Right ventricle myocardium inferior (tissue), 1 donor: ENCODE measurements at places on chromosomes 2 and 18. TPM values are rescaled to one million over a fixed set of nuclear protein-coding genes. Genes with fewer than 3 reads are reported as not detected.

FMNL2 gene
- total RNA-seq: 7.2 TPM

CHAC2 gene
- 6.8 TPM for total RNA-seq

NAT8 gene
- total RNA-seq: not detected

CBLN2 gene
- total RNA-seq: not detected

DYNC1I2 gene
- total RNA-seq: 73.5 TPM

COBLL1 gene
- 15.2 TPM for total RNA-seq

CDH19 gene
- total RNA-seq: 25.1 TPM

IMP4 gene
- total RNA-seq: 63.7 TPM

KLHL41 gene
- total RNA-seq: 159 TPM

TNFRSF11A gene
- total RNA-seq: 1.1 TPM

TEKT4 gene
- total RNA-seq: 0.16 TPM

CHRNG gene
- total RNA-seq: not detected

BBS5 gene
- total RNA-seq: 8.0 TPM

FAM237A gene
- 1.2 TPM for total RNA-seq

ARHGAP25 gene
- total RNA-seq: 9.4 TPM

MYO3B gene
- total RNA-seq: not detected

RBM44 gene
- total RNA-seq: 0.30 TPM

FBXO36 gene
- total RNA-seq: 0.62 TPM

PLGLB2 gene
- 2.0 TPM for total RNA-seq

CRYGD gene
- not detected for total RNA-seq

CCDC102B gene
- 3.9 TPM for total RNA-seq

SLC66A2 gene
- total RNA-seq: 29.3 TPM

EIPR1 gene
- total RNA-seq: 10.2 TPM

ZCCHC2 gene
- total RNA-seq: 18.2 TPM

SLC14A1 gene
- total RNA-seq: 24.9 TPM

PCGF1 gene
- 26.7 TPM for total RNA-seq

ANKRD53 gene
- 0.54 TPM for total RNA-seq

PAX8 gene
- total RNA-seq: 0.60 TPM

ALPI gene
- total RNA-seq: not detected

SLC16A14 gene
- total RNA-seq: 5.4 TPM

TEX44 gene
- not detected for total RNA-seq

HOXD4 gene
- total RNA-seq: not detected

HOXD12 gene
- not detected for total RNA-seq

SEPTIN10 gene
- total RNA-seq: 56.2 TPM

UBXN4 gene
- 54.9 TPM for total RNA-seq

LONRF2 gene
- 14.9 TPM for total RNA-seq

MC5R gene
- total RNA-seq: not detected

IL18RAP gene
- 0.30 TPM for total RNA-seq

STARD6 gene
- not detected for total RNA-seq

EMILIN1 gene
- 25.8 TPM for total RNA-seq

ITPRIPL1 gene
- 1.4 TPM for total RNA-seq

ANKRD30B gene
- total RNA-seq: not detected

TSGA10 gene
- total RNA-seq: 3.3 TPM

LRRC30 gene
- not detected for total RNA-seq
